ENCODE measurements at places on chromosomes 16 and 17. TPM values are rescaled to one million over a fixed set of nuclear protein-coding genes. Genes with fewer than 3 reads are reported as not detected.

Gene PHOSPHO1
- total RNA-seq = not detected

Gene NAT9
- 42.1 TPM for total RNA-seq

Gene YPEL2
- total RNA-seq = 4.4 TPM

Gene PRSS36
- 0.99 TPM for total RNA-seq

Gene SYNGR2
- total RNA-seq = 103 TPM

Gene TBX21
- 52.3 TPM for total RNA-seq

DNA sequence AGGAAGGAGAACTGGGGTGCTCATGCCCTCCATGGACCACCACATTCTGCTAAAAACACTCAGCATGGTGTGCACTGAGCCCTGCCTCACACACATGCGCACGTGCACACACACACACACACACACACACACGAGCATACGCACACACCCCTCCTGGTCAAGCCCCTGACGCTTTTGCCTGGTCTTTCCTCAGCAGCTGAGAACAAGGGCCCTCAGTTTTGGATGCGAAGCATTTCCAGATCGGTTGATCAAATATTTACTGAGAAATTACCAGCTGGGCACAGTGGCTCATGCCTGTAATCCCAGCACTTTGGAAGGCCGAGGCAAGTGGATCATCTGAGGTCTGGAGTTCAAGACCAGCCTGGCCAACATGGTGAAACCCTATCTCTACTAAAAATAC lies 20.1 kb upstream of the RAI1 start:
- DNase-seq = no peak
- peaks cover 11% of the 10 kb centered on the region for H3K4me1 ChIP-seq
- no peaks in the 10 kb centered on the region for H3K27me3 ChIP-seq
- H3K36me3 ChIP-seq = no peaks in the 10 kb centered on the region
- no peak overlapping the region for H3K27ac ChIP-seq

- H3K27ac ChIP-seq = peak overlapping the region; percentile 6
- DNase-seq = peak; percentile 82
- H3K36me3 ChIP-seq = peaks cover 73% of the 10 kb centered on the region
- no peaks in the 10 kb centered on the region for H3K27me3 ChIP-seq
- no peak overlapping the region for H3K4me3 ChIP-seq
Measured at GRCh38 chr17:66655861-66656260, 179.1 kb upstream of the CACNG5 start.

- no peaks in the 10 kb centered on the region for H3K36me3 ChIP-seq
- no peak overlapping the region for H3K4me3 ChIP-seq
- no peaks in the 10 kb centered on the region for H3K27me3 ChIP-seq
- H3K27ac ChIP-seq = no peak overlapping the region
Measured at GRCh38 chr17:36755586-36755985, 154.2 kb downstream of the MRM1 start.

- DNase-seq = peak; percentile 75
- H3K4me3 ChIP-seq = peak overlapping the region; percentile 51
- no peak overlapping the region for H3K27ac ChIP-seq
- H3K36me3 ChIP-seq = no peaks in the 10 kb centered on the region
- peaks cover 14% of the 10 kb centered on the region for H3K4me1 ChIP-seq
Measured at GRCh38 chr16:89574681-89575246, 794 bp upstream of the CPNE7 start.

- no peaks in the 10 kb centered on the region for H3K4me1 ChIP-seq
- H3K36me3 ChIP-seq = no peaks in the 10 kb centered on the region
- no peak for DNase-seq
- H3K27ac ChIP-seq = no peak overlapping the region
- no peaks in the 10 kb centered on the region for H3K27me3 ChIP-seq
Measured at GRCh38 chr16:12313902-12314621, 337.5 kb downstream of the SNX29 start.

DNA sequence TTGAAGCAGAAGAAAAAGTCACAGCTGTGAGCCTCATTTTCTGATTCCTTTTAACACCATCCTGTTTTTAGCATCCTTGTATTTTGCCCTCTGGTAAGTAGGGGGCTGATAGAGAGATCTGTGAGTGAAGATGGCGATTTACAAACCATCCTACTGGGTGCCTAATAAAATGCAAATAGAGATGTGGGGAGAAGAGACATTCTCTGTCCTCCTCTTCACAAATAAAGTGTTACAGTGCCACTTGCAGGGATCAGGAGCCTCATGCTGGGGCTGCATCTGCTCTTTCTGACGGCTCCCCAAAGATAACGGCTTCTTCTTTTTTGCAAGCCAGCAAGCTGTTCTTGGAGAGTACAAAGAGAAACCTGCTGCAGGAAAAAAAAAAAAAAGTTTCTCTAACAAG lies 418.6 kb downstream of the TOX3 start:
- no peaks in the 10 kb centered on the region for H3K27me3 ChIP-seq
- H3K4me3 ChIP-seq = no peak overlapping the region
- no peak overlapping the region for H3K27ac ChIP-seq
- no peaks in the 10 kb centered on the region for H3K4me1 ChIP-seq

- no peak for DNase-seq
- no peak overlapping the region for H3K4me3 ChIP-seq
- H3K27ac ChIP-seq = no peak overlapping the region
Measured at GRCh38 chr16:61313931-61314330, 722.3 kb downstream of the CDH8 start.

DNA sequence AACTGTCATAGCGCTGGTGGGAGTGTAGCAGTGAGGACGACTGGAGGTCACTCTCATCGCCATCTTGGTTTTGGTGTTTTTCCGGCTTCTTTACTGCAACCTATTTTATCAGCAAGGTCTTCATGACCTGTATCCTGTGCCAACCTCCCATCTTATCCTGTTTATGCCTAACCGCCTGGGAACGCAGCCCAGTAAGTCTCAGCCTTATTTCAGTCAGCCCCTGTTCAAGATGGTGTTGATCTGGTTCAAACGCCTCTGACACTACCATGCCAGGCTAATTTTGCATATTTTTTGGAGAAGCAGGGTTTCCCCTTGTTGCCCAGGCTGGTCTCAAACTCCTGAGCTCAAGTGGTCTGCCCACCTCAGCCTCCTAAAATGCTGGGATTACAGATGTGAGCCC lies 179.8 kb upstream of the HSBP1 start:
- H3K36me3 ChIP-seq = no peaks in the 10 kb centered on the region
- DNase-seq = no peak
- H3K27ac ChIP-seq = no peak overlapping the region
- no peaks in the 10 kb centered on the region for H3K27me3 ChIP-seq

DNA sequence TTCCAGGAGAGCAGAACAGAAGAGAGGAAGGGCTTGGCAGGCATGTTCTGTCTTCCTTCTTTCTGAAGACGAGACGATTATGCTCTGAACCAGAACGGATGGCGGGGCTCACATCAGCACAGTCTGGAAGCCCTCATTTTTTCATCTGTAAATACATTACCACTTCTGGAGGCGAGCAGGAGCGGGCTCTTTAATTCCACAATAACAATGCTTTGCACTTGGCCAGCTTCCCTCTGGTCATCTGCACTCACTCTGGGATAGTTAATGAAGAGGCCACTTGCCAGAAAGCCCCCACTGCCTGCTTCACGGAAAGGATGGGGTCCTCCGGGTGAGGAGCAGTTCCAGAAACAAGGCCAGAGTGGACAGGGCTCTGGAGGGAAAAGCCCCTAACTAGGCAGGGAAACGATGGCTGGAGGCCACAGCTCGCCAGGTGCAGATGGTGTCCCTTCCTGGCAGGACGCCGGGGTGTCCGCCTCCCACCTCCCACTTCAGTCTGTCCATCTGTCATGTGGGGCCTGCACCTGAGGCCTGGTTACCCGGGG lies 13.1 kb upstream of the BCAR1 start:
- no peaks in the 10 kb centered on the region for H3K36me3 ChIP-seq
- peaks cover 2% of the 10 kb centered on the region for H3K4me1 ChIP-seq

GRCh38 chr17:75034236-75034908 lies 12.4 kb downstream of the ATP5PD start:
- H3K27ac ChIP-seq = peak overlapping the region; percentile 93
- peak; percentile 96 for DNase-seq
- peaks cover 3% of the 10 kb centered on the region for H3K27me3 ChIP-seq
- peaks cover 46% of the 10 kb centered on the region for H3K4me1 ChIP-seq
- peak overlapping the region; percentile 95 for H3K4me3 ChIP-seq

DNA sequence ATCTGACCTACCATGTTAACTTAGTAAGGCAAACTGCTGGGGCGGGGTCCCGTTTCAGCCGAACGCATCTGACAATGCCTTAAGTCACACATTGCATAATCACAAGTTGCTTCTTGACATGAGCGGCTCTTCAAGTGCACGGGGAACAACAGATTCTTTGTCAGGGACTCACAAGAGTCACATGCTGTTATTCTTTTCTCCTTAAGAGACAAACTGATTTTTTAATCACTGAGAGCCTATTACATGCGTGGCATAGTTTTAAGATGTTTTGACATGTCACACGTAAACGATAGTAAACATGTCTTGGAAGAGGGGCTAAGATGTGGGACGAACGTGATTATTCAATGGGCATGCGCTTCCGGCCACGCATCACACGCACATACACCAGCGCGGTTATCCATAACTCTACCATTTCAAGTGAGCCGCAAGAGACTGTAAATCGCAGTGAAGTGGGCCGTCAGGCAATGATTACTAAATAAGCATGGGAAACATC lies 63.4 kb downstream of the ADCY9 start:
- peaks cover 4% of the 10 kb centered on the region for H3K27me3 ChIP-seq
- DNase-seq = no peak
- no peaks in the 10 kb centered on the region for H3K36me3 ChIP-seq
- H3K27ac ChIP-seq = no peak overlapping the region
- H3K4me1 ChIP-seq = peaks cover 5% of the 10 kb centered on the region
- H3K4me3 ChIP-seq = no peak overlapping the region

DNA sequence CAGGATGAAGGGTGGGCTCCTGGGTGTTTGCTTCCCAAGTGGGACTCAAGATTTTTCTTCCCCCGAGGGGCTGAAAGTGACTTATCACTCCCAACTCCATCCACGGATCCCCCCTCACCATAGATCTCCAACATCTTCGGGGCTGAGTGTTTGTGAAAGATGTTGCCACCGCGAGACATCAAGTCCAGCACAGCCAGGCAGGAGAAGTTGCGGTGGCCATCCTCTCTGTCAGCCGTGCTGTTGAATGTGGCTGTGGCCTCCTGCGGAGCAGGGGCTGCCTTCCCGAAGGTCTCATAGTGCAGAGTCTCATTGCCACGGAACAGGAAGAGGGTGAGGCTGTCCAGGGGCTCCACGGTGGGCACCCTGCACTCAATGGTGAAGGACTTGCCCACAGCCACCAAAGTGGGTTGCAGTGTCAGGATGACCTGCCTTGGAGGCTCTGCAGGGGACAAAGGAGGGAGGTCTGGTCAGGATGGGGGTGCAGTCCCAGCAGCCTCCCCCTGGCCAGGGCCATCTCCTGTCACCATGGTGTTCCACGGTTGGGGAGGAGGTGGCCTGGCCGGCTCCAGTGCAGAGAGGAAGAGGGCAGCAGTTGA lies 5.5 kb downstream of the PRR29 start:
- peaks cover 31% of the 10 kb centered on the region for H3K4me1 ChIP-seq
- H3K4me3 ChIP-seq = no peak overlapping the region
- H3K36me3 ChIP-seq = peaks cover 2% of the 10 kb centered on the region
- no peak for DNase-seq
- no peaks in the 10 kb centered on the region for H3K27me3 ChIP-seq

GRCh38 chr16:54976651-54977200 lies 46.1 kb downstream of the IRX5 start:
- H3K4me3 ChIP-seq = no peak overlapping the region
- no peaks in the 10 kb centered on the region for H3K36me3 ChIP-seq
- peaks cover 11% of the 10 kb centered on the region for H3K27me3 ChIP-seq
- H3K4me1 ChIP-seq = no peaks in the 10 kb centered on the region
- no peak for DNase-seq

DNA sequence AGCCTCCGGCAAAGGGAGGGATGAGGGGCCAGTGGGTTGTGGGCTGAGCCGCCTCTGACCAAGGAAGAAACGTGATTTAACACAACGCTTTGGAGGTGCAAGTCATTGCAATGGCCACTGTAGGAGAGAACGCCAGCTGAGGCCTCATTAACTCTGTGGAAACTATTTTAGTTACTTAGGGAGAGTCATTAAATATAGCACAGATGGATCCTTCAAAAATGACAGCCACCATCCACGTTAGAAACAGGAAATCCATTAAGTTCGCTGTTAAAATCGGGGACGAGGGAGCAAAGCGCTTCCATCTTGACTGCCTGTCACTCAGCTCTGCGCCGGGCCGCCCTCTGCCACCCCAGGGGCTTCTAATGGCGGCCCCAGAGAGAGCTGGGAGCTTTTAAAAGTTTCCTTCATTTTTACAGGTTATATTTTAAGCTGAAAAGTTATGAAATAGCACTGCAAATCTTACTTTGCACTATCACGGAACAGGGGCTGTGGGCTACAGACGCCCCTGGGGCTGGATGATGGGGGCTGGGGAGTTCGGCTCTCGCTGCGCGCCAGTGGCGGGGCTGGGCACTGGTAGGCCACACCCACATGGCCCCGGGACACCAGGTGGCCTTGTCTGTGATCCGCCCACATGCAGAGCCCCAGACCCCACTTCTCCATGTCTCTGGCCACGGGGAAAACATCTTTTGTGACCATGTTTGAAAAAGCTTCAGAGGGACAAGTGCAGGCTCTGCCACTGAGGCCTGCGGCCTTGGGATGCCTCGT lies 54.6 kb downstream of the LMF1 start:
- no peak overlapping the region for H3K4me3 ChIP-seq
- no peaks in the 10 kb centered on the region for H3K4me1 ChIP-seq
- DNase-seq = no peak
- H3K27ac ChIP-seq = no peak overlapping the region
- H3K36me3 ChIP-seq = no peaks in the 10 kb centered on the region
- H3K27me3 ChIP-seq = no peaks in the 10 kb centered on the region

GRCh38 chr17:44137891-44138709 lies 3.6 kb upstream of the HROB start:
- peaks cover 1% of the 10 kb centered on the region for H3K36me3 ChIP-seq
- H3K27ac ChIP-seq = peak overlapping the region; percentile 30
- peaks cover 22% of the 10 kb centered on the region for H3K4me1 ChIP-seq
- DNase-seq = peak; percentile 92

GRCh38 chr16:29899516-29900101 lies at the start of gene SEZ6L2:
Gene SEZ6L2 (minus strand): TSS chr16:29899550. CDS start chr16:29899019, 531 bp downstream.
- peaks cover 13% of the 10 kb centered on the region for H3K4me1 ChIP-seq
- peak within 1 kb of the TSS; percentile 75 for H3K4me3 ChIP-seq
- no peak within 1 kb of the TSS for H3K27ac ChIP-seq
- H3K27me3 ChIP-seq = peaks cover 22% of the 10 kb centered on the region
- DNase-seq = peak; percentile 78

DNA sequence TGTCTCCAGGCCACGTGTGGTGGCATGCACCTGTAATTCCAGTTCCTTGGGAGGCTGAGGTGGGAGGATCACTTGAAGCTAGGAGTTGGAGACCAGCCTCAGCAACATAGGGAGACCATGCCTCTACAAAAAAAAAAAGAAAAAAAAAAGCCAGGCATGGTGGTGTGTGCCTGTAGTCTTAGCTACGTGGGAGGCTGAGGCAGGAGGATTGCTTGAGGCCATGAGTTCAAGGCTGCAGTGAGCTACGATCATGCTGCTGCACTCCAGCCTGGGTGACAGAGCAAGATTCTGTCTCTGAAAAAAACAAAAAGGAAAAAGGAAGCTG lies 103.9 kb downstream of the CMIP start:
- H3K27ac ChIP-seq = no peak overlapping the region
- peaks cover 1% of the 10 kb centered on the region for H3K36me3 ChIP-seq
- peaks cover 50% of the 10 kb centered on the region for H3K4me1 ChIP-seq
- no peak overlapping the region for H3K4me3 ChIP-seq

Measured in activated naive CD4-positive, alpha-beta T cell treated with anti-CD3 and anti-CD28 coated beads for 36 hours (primary cell).